Pons (tissue), 1 donor: ENCODE measurements at places on chromosomes 7 and 10.

- DNase-seq, result no peak
These were observed 22.1 kb upstream of the AOAH start for GRCh38 chr7:36746347-36746746.

DNA sequence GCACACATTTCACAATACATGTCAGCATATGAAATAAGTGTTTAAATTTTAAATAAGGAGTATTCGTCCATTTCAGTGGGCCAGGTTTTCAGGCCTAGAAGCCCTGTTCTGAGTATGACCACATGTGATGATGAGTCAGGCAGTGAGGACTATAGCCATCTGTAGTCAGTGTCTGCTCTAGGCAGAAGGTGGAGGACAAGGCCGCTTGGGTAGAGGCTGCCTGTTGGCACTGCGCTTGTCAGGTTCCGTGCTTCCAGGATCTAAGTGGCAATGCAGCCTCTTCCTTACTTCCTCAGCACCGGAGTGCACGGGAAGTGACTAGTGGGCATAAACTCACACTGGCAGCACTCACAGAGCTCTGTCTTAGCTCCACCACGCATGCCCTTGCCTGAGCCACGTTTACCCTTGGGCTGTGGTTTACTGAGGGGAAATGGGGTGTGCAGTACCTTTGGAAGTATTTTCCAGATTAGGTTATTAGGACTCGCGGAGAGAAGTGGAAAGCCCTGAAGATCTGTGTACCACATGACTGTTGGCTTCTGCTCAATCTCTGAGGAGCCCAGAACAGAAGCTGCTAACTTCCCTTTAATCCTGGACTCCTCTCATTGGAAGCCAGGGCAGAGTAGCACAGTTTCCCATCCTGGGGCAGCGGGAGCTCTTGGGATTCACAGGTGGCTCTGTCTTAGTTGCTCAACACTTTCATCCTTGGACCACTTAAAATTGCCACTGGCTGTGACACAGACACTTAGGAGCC lies 87.5 kb upstream of the GJD4 start:
- DNase-seq, result peak; percentile 74

DNA sequence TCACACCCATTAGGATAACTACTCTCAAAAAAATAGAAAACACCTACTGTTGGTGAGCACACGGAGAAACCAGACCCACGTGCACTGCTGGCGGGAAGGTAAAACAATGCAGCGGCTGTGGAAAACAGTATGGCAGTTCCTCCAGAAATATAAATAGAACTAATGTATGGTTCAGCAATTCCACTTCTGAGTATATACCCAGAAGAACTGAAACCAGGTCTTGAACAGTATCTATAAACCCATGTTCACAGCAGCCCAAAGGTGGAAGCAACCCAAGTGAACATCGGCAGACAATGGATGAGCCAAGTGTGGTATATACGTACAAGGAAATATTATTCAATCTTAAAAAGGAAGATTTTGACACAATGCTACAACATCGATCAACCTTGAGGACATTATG lies 164.7 kb downstream of the ZMYND11 start:
- no peak for DNase-seq

GRCh38 chr10:14327527-14327926 lies 3.2 kb downstream of the FRMD4A start:
- no peak for DNase-seq

DNA sequence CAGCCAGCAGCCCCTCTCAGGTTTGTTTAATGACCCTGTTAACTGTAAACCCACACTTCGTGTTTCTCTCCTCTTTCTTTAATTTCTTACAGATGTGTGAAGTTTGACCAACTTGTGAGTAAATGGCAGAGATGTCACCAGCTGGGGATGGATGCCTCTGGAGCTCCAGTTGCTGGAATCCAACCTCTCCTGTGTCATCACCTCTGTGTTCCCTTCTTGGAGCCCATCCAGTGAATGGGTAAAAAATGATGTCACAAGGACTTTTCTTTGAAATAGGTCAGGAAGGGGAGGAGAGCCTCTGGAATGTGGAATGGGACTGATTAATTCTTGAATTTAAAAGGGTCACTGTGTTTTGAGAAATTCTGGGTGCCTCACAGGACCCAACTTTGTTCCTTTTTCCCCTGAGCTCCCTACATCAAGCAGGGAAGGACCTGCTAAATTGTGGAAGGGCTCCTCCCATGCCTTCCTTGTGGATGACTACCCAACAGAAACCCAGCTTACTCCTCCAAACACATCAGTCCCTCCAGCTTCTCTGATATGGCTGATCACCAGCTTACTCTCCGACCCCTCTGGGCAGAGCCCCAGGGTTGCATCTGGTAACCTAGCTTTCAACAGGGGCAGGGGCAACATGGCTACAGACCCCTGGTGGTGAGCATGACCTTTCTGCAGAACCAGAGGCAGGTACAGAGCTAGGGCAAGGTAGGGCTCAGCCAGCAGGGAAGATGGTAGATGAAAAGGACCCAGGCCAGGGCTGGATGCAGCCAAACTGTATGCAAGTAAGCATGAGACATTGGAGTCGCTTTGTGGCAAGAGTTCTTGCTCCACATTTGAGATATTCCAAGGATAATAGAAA lies 67.5 kb downstream of the STRA8 start:
- DNase-seq, result no peak
